ENCODE measurements at places on chromosomes 16 and 17. TPM values are rescaled to one million over a fixed set of nuclear protein-coding genes. Genes with fewer than 3 reads are reported as not detected.

DNA sequence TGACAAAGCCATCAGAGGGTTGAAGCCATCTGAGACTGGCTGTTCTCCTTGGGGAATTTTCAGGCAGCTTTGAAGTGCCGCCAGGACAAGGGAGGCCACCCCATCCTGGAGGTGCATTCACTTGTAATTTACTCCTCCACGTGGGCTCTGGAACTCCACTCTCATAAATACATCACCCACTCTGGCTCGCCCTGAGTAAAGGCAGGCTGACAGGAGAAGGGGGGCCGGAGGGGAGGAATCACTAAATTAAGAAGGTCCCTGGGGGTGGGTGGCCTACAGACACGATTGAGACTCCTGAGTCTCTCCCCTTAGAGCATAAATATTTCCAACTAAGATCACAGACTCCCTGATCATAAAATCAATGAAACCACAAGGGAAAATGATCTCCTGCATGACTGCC lies 56.3 kb upstream of the HNF1B start:
- no peaks in the 10 kb centered on the region for H3K36me3 ChIP-seq
- H3K27me3 ChIP-seq: peaks cover 1% of the 10 kb centered on the region
- H3K4me1 ChIP-seq: no peaks in the 10 kb centered on the region
- no peak for DNase-seq
- H3K4me3 ChIP-seq: no peak overlapping the region

DNA sequence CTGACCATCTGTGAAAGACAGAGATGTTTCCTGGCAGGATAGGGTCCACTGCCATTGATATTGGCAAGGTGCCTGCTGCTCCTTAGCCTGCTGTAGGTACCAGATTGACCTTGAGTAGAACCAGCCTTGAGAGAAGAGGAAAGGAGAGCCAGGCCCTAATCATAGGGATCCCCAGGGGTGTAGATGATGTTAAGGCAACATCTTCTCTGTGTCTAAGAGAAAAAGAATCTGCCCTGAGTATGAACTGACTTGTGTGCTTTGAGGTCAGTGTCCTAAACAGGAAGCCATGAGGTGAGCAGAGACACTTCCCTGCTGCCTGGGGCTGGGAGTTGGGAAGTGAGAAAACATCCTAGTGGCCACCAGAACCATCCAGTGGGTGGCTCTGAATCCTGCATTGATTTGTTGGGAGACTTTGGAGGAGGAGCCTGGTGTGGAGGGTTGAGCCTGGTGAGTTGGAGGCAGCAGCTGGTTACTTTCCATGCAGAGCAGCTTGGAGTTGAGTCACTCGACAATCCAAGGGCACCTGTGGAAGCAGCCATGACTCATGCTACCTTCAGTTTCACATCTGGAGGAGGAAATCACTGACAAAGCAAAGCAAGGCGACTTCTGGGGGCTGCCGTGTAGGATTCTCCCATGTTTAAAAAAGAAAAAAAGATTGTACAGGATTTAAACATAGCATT lies 47.8 kb downstream of the BMERB1 start:
- DNase-seq: peak; percentile 65
- no peaks in the 10 kb centered on the region for H3K36me3 ChIP-seq
- H3K27me3 ChIP-seq: no peaks in the 10 kb centered on the region
- no peak overlapping the region for H3K27ac ChIP-seq
- peaks cover 7% of the 10 kb centered on the region for H3K4me1 ChIP-seq

GRCh38 chr17:13287226-13287625 lies 269.4 kb upstream of the ELAC2 start:
- H3K27me3 ChIP-seq: no peaks in the 10 kb centered on the region
- H3K27ac ChIP-seq: no peak overlapping the region
- H3K4me3 ChIP-seq: no peak overlapping the region
- H3K36me3 ChIP-seq: no peaks in the 10 kb centered on the region

- H3K27ac ChIP-seq: no peak overlapping the region
- no peaks in the 10 kb centered on the region for H3K4me1 ChIP-seq
- no peak for DNase-seq
- H3K27me3 ChIP-seq: no peaks in the 10 kb centered on the region
- H3K4me3 ChIP-seq: no peak overlapping the region
Measured at GRCh38 chr17:17018612-17019429, 23.4 kb upstream of the MPRIP start.

Gene PPM1E
- total RNA-seq: 0.18 TPM

DNA sequence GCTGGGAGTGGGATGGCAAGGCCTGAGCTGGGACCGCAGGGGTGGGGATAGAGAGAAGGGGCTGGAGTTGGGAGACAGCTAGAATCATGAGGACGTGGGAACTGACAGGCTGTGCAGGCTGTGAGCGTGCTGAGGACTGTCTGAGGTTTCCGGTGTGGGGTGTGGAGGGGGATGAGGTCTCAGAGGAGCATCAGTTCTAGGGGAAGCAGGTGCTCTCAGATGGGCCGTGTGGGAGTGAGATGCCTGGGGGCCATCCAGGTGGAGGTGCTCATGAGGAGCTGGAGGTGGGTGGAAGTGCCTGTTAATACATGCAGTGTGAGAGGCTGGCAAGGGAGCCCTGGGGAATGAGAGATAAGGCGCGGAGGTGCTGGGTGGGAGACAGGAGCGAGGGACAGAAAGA lies 27.2 kb downstream of the HASPIN start:
- no peak for DNase-seq
- no peaks in the 10 kb centered on the region for H3K4me1 ChIP-seq
- H3K27me3 ChIP-seq: no peaks in the 10 kb centered on the region
- no peaks in the 10 kb centered on the region for H3K36me3 ChIP-seq

- H3K4me3 ChIP-seq: no peak overlapping the region
- no peak overlapping the region for H3K27ac ChIP-seq
- H3K4me1 ChIP-seq: peaks cover 2% of the 10 kb centered on the region
Measured at GRCh38 chr17:48550502-48551213, 5.7 kb upstream of the HOXB2 start.

DNA sequence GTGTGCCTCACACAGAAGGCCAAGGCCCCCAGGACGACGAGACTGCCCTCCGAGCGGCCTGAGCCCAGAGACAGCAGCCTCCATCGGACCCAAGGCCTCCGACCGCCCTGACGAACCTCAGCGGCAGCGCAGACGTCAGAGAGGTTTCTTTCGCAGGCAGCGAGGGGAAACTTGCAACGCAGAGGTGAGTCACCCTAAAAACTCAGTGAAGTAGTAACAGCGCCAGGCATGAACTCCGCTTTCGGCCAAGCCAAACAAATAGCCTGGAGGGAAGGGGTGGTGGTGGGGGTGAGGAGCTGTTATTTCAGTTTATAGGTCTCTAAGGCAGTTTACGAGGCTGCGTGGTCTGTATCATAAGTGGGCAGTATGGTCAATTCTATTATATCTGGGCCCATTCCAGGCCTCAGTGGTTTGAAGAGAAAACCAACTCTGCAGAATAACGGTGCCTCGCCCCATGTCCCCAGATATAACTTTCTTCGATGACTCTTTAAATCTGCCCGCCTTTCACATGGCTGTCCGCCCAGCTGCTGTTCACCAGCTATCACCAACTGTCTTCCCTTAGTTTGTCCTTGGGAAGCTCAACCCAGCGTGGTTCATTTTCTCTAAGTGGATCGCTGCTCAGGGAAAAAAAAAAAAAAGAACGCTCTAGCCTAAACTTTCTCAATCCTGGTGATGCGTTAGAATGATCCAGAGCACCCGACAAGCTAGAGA lies 43.5 kb upstream of the FOXF1 start:
- H3K36me3 ChIP-seq: no peaks in the 10 kb centered on the region
- H3K27me3 ChIP-seq: no peaks in the 10 kb centered on the region
- no peak for DNase-seq

Gene MYH1
- total RNA-seq: 728 TPM

- H3K27ac ChIP-seq: no peak overlapping the region
- no peaks in the 10 kb centered on the region for H3K4me1 ChIP-seq
- no peak overlapping the region for H3K4me3 ChIP-seq
- H3K27me3 ChIP-seq: no peaks in the 10 kb centered on the region
- no peak for DNase-seq
Measured at GRCh38 chr17:40932608-40933007, 4.8 kb downstream of the KRT23 start.

DNA sequence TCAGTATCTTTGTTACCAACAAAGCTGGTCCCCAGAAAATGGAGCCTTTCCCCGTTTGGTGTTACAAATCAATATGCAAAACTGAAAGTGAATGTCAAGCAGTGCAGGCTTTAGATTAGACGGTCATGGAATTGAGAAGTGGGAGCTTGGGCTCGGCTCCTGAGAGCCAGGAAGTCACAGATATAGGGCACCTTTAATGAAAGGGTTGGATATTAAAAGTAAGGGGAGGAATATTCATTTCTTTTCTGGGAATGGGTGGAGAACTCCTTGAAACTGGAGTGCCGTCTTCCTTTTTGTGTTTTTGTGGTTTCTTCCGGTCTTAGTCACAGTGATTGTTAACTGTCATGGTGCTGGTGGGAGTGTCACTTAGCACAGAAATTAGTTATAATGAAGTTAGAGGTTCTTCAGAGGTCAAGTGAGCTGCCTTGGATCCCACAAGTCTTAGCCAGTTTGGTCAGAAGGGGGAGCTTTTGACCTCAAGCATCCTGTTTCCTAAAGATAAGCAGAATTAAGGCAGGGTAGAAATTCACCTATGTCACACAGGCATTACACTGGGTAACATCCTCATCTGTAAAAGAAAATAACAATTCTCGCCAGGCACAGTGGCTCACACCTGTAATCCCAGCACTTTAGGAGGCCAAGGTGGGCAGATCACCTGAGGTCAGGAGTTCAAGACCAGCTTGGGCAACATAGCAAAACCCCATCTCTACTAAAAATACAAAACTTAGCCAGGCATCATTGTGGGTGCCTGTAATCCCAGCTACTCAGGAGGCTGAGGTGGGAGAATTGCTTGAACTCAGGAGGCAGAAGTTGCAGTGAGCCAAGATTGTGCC lies 9.6 kb upstream of the EIF1 start:
- H3K36me3 ChIP-seq: no peaks in the 10 kb centered on the region
- DNase-seq: no peak

DNA sequence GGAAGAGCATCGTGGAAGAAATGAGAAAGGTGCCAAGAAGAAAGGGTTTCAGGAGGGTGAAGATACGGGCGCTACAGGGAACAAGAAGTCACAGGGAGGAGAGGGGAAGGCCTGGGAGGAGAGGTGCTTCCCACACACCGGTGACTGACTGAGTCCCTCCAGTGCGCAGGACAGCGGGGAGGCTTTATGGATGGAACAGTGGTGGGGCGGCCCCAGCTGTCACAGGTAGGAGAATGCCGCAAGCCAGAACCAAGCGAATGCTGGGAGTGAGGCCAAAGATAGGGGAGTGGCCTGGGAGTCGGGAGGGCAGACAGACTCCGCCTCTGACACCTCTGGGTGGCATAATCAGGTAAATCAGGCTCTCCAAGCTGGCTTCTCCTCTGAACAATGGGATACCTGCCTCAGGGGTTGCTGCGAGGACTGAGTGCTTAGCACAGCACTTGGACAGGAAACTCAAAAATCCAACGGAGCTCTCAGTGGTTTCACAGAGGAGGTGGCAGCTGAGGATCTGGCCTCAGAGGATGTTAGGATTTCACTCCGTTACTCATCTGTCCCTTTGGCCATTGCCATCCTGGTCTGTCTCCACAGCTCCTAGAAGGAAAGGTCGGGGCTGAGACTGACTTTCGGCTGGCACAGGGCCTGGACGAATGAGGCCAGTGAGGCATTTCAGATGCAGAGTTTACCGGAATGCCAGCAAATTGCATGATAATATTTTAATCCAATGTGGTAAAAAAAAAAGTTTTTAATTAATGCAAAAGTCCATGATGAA lies 717 bp upstream of the CNP start:
- peaks cover 31% of the 10 kb centered on the region for H3K4me1 ChIP-seq
- H3K4me3 ChIP-seq: peak overlapping the region; percentile 82

Gene KRT38
- total RNA-seq: not detected

Gene PRAC1
- total RNA-seq: not detected

GRCh38 chr16:87692176-87692575 lies 73.6 kb downstream of the KLHDC4 start:
- no peak overlapping the region for H3K27ac ChIP-seq
- no peaks in the 10 kb centered on the region for H3K36me3 ChIP-seq
- H3K4me1 ChIP-seq: no peaks in the 10 kb centered on the region
- H3K4me3 ChIP-seq: no peak overlapping the region

DNA sequence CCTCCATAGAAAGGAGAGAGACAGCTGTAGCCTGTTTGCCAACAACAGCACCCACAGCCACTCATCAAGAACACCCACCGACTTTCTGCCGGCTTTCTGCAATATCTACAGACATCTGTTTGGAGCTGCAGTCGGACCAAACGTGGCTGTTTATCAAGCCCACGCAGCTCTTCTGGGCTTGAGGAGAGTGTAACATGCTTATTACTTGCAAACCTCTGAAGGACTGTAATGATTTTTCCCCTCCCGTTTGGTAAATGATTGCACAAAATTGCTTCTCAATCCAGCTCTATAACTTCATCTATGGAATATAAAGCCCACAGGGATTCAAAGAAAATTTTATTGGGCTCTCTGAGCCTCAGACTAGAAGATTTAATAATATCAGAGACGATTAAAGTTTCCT lies 100.5 kb downstream of the VAT1L start:
- H3K4me1 ChIP-seq: no peaks in the 10 kb centered on the region
- no peaks in the 10 kb centered on the region for H3K27me3 ChIP-seq
- DNase-seq: no peak
- H3K36me3 ChIP-seq: no peaks in the 10 kb centered on the region
- no peak overlapping the region for H3K4me3 ChIP-seq

Gene RNF166
- 14.1 TPM for total RNA-seq

DNA sequence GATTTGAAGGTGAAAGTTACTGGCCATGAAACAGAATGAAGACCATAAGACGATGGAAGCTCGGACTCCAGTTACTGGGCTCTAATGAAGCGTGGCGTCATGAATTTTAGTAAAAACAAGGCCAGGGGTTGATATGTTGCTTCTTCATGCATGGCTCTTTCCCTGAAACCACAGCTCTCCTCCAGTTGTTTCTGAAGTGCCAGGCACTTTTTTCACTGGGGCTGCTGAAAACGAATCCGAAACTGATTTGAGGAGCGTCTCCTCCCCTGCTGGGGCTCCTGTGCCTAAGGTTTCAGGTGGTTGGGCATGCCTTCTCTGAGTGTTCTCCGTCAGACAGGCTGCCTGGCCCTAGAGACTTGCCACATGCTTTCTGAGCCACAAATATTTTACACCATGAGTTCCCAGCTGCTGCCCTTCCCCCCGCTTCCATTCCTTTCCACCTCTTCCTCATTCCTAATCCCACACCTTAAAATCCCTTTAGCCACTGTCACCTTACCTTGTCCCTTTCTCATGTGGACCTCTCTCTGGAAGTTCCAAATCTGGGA lies 3.7 kb upstream of the MYL4 start:
- no peaks in the 10 kb centered on the region for H3K36me3 ChIP-seq
- peak; percentile 38 for DNase-seq
- peaks cover 17% of the 10 kb centered on the region for H3K4me1 ChIP-seq
- H3K27me3 ChIP-seq: no peaks in the 10 kb centered on the region
- peak overlapping the region; percentile 51 for H3K4me3 ChIP-seq

Gene SIRT7
- total RNA-seq: 3.9 TPM

Gene TAF15
- 124 TPM for total RNA-seq

Gene XAF1
- 8.3 TPM for total RNA-seq

Data from psoas muscle (tissue), 8 donors.